Stimulated activated CD8-positive, alpha-beta memory T cell treated with anti-CD3 and anti-CD28 coated beads, Interleukin-12 subunit alpha, Interleukin-12 subunit beta, amount 100 ng/mL, for 1 hour (primary cell): ENCODE measurements at places on chromosomes 11 and 22.
A peak's percentile ranks its signal among the peaks of the same experiment; 100 is the strongest.

- no peak for DNase-seq
Measured at GRCh38 chr11:32279672-32280071, 155.7 kb downstream of the WT1 start.

DNA sequence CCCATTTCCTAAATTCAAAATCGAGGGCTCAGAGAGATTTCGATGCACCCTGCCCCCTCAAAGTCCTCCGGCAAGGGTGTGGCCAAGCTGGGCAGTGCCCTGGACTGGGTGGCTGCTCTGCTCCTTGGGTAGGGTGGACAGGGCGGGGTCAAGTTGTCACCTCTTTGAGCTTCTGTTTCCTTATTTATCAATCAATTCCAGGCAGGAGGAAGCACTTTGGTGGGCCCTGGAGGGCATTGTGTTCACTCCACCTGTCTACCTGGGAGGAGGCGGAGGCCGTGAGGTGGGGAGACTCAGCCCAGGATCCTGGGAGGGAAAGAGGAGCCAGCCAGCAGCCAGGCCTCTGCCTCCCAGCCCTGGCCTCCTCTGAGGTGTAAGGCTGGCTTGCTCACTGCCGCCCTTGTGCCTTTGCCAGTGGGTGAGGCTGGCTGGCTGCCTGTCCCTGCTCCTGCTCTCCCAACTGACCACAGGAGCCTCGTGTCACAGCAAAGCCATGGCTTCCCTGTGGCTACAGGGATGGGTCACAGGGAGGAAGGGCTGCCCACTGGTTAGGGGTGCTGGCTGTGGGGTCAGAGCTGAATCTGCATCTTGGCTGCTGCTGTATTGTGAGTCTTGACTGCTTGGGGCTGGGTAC is 25.5 kb upstream of the SHISAL1 start:
- DNase-seq, result no peak

DNA sequence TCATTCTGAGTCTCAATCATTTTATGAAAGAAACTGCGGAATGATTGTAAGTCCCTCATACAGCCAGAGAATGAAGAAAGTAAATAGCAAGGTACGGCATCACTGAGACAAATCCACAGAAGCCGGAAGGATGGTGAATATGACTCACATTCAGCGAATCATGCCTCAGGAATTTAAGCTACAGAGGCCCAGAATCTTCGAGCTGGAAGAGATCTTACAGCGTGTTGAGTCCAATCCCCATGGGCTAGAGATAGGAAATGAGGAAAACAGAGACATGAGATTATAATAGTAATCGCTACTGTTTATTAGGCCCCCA is 173.2 kb downstream of the KIF18A start:
- no peak for DNase-seq

GRCh38 chr11:19407677-19408270 is 167.0 kb upstream of the E2F8 start:
- DNase-seq, result no peak

GRCh38 chr11:96242191-96242847 is 100.7 kb downstream of the MAML2 start:
- DNase-seq, result no peak

DNA sequence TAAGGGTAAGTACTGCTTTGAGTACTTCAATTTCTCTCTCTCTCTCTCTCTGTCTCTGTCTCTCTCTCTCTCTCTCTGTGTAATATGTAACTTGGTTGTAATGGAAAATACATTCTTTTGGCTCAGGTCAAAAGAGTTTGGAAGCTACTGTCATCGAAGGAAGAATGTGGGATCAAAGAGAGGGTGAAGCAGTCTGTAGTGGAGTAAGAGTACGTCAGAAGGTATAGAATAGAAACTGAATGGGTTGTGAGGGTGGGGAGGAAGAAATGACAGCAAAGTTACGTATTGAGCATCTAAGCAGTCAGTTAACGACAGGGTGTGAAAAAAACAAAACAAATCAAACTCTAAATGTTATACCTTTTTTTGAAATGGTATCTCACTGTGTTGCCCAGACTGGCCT is 10.0 kb downstream of the NCAM1 start:
- no peak for DNase-seq

DNA sequence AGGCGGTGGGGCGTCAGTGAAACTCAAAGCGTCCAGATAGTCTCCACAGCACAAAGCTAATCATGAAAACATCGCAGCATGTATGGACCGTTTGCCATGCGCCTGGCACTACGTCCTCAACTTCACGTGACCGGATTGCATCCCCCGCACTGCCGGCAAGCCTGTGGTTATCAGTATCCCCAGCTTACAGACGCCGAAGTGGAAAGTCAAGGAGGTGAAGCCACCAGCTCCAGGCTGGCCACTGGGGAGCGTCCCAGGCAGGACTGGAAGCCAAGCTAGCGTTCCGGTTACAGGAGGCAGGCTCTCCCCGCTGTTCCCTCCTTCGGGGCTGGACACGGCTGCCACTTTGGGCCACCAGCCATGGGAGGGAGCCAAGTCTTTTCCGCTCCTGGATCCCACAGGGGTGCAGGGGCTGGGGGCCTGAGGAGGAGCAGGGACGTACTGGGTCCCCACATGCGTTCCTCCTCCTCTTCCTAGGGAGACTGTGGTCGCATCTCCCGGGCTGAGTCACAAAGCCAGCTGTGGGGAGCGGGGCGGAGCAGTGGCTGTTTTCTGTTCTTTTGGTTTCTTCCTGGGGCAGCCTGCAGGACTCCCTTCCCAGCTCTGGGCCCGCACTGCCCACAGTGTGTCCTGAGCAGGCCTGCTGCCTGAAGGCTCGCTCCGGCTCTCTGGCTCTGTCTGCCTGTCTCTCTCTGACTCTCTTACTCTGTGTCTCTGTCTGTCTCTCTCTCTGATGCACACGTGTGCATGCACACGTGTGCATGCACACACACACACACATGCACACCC is 4.3 kb upstream of the OSBPL5 start:
- DNase-seq, result no peak

DNA sequence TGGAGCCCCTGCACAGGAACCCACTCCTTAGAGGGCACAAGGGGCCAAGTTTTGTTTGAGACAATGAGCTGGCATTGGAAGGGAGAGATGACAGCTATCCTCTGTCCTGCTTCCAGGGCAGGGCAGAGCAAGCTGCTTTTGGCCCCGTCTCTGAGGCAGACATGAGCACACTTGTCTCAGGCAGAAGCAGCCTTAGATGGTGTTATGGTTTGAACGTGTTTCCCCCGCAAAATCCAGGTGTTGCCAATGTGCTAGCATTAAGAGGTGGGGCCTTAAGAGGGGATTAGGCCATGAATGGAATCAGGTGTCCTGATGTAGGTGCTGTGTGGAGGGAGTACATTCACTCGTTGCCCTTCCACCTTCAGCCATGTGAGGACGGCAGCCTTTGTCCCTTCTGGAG is 2.5 kb downstream of the TP53AIP1 start:
- DNase-seq, result no peak

DNA sequence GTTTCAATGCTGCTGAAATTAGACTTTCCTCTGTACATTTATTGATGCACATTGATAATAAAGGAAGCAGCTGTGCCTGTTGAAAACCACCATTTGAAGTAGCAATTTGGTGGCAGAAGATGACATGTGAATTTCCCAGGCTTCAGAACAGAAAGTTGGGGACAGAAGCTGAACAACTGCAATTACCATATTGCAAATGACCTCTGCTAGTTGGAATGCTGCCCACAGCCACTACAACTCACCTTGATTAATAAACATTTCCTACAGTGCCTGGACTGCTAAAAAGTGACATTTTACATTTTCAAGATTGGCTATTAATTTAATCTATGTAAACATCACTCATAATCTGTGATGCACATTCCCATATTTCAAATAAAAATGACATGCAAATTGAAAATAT is 208.6 kb downstream of the LUZP2 start:
- no peak for DNase-seq

DNA sequence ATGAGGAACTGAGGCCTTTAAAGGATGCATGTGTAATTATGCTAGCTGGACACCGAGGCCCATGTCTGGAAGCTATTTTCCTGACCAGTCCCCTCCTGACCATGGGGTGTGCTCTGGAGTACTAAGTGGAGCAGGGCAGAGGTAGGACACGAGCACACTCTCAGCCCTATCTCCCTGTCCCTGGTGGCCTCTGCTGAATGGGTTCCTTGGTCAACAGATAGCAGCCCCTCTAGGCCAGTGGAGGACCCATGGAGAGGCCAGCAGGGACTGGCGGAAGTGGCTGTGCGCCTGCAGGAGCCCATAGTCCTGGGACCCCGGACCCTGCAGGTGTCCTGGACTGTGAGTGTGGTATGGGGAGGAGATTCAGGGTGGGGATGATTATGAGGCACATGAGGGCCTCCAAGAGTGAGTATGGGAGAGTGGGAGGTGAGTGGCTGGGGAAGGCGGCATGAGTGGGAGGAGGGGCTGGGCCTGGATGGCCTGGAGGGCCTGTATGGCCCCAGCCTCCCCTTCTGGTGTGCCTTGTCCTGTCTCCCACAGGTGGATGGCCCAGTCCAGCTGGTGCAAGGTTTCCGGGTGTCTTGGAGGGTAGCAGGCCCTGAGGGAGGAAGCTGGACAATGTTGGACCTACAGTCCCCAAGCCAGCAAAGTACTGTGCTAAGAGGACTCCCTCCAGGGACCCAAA is 9.5 kb downstream of the ROBO3 start:
- DNase-seq, result no peak

DNA sequence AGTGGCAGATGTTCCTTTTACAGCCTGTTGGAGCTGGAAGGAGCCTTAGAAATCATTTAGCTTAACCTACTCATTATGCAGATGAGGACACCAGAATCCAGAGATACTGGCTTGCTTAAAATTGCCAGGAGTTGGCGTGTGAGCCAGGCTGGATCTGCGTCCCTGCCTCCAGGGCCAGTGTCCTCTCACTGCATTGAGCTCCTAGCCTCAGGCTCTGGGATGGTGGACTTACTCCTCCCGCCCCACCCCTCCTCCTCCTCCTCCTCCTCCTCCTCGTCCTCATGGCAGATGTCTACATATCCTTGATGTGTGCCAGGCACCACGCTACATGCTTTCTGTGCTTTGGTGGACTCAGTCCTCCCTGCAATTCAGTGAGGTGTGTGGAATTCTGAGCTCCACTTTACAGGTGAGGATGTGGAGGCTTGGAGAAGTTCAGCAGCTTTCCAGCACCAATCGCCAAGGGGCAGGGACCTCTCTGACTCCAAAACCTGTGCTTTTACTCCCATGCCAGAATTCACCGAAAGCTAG is 24.1 kb downstream of the ADAMTS15 start:
- DNase-seq, result no peak

GRCh38 chr22:45717789-45718188 is 46.2 kb downstream of the ATXN10 start:
- DNase-seq, result no peak

GRCh38 chr11:7527029-7527428 is 13.2 kb downstream of the PPFIBP2 start:
- peak; percentile 14 for DNase-seq

- no peak for DNase-seq
Measured at GRCh38 chr11:14308114-14308896, 50.7 kb downstream of the RRAS2 start.
